ENCODE measurements at places on chromosomes 7 and 10.

- no peak for DNase-seq
Observed at GRCh38 chr10:24973163-24973562, 20.8 kb upstream of the PRTFDC1 start.

DNA sequence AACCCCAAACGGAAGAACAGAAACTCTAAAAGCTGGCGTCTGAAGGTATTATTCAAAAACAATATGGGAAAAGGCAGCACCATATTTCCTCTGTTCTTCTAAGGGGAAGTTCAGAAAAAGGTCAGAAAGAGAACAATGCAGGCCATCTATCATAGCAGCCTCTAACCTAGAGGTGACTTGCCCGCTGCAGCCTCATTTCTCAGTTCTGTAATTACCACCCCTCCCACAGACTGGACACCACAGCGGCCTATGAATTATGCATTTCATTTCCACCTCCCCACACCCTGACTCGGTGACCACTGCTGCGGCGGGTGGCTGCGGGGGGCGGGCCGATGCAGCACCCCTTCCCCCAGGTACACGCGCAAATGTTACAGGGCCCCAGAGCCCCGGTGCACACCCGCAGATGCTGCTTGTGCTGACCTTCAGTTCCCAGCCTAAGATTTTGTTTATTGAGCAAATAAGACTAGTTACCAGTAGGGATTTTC lies 125.5 kb downstream of the CLEC2L start:
- no peak for DNase-seq

GRCh38 chr7:40570223-40570622 lies 435.4 kb downstream of the SUGCT start:
- DNase-seq = no peak

DNA sequence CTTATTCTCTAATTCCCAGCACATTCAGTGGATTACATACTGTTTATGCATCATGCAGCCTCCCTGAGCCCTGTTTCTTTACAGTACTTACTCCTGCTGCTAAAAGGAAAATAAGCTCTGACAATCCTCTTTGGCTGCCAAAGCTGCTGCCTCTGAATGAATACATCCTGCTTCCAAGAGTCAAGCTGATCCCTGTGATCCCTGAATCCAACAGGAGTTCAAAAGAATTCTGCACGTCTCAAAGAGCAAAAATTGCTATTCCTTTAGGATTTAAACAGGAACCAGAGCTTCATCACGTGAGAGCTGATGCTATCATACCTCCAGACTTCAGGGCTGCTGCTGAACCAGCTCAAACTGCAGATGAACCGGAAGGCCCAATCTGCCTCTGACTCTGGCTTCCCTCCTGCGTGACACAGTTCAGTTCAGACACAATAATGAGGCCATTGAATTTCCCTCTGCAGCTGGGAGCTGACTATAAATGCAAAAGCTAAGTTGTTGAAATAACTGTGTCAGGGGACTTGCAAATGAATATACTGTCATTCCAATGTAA lies 851.0 kb upstream of the PHF14 start:
- DNase-seq = no peak

DNA sequence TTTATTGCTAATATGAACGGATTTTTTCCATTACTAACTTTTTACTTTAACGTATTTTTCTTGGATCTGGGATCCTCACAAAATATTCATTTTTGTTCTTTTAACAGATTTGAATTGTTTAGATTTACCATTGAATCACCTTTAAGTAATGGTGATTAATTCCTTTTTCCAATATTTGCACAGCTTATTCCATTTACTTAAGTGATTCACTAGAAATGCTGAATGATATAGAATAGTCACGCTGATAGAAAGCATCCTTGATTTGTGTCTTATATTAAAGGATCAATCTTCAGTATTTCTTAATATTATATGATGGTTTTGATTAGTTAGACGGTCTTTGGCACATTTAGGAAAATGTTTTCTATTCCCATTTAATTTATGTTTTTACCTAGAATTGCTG lies 116.4 kb upstream of the LRRTM3 start:
- DNase-seq = no peak

GRCh38 chr7:127887631-127888030 lies 143.6 kb downstream of the LRRC4 start:
- no peak for DNase-seq

GRCh38 chr7:101517304-101517703 lies 111.8 kb downstream of the MYL10 start:
- DNase-seq = no peak

- no peak for DNase-seq
Observed at GRCh38 chr7:117143580-117143979, 179.3 kb downstream of the WNT2 start.

DNA sequence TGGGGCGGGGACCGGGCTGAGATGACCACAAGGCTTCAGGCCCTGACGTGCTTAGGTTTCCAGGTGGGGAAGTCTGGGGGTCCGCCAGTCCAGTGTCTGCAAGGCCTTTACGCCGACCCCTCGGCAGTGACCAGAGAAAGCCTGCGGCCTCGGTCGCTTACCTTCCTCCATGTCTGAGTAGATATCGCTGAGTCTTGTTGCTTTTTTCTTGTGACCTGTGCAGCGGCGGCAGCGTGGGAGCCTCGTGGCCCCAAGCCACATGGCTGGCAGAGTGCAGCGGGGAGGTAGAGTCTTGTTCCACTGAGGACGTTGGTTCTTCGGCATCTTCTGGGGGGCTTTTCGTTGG lies 329 bp downstream of the NOLC1 start:
- no peak for DNase-seq

DNA sequence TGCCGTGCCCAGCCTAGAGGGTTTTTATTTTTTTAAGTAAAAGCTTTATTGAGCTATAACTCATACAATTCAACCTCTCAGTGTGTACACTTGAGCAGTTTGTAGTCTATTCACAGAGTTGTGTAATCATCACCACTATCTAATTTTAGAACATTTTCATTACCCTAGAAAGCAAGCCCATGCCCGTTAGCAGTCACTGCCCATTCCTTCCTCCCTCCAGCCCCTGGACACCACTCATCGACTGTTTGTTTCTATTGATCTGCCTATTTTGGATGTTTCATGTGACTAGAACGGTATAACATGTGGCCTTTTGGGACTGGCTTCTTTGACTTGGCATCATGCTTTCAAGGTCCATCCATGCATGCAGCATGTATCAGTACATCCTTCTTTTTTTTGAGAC lies 25.7 kb upstream of the SEC61A2 start:
- DNase-seq = no peak

DNA sequence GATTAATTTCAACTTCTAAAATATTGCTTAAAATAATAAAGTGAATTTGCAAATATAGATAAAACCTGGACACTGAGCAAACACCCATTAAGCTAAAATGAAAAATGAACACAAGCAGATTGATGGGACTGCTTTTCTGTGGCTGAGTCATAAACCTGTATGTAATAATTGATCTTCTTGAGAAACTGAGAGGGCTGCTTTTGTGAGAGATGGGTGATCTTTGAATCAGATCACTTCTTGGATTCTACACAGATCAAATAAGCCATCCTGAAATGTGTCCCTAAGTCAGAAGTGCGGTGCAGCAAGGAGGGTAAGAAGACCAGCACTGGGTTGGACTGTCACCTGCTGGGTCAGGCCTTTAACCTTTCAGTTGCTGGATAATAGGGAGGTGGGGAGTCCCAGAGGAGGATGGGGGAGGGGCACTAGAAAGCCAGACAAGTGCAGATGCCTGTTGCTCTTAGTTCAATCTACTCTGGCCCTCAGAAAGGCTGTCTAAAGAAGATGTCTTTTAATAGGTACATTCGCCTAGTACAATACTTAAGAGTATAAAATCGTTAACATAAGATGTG lies 178.2 kb upstream of the NAMPT start:
- DNase-seq = no peak

GRCh38 chr7:135976312-135977006 lies 700 bp downstream of the MTPN start:
- no peak for DNase-seq

DNA sequence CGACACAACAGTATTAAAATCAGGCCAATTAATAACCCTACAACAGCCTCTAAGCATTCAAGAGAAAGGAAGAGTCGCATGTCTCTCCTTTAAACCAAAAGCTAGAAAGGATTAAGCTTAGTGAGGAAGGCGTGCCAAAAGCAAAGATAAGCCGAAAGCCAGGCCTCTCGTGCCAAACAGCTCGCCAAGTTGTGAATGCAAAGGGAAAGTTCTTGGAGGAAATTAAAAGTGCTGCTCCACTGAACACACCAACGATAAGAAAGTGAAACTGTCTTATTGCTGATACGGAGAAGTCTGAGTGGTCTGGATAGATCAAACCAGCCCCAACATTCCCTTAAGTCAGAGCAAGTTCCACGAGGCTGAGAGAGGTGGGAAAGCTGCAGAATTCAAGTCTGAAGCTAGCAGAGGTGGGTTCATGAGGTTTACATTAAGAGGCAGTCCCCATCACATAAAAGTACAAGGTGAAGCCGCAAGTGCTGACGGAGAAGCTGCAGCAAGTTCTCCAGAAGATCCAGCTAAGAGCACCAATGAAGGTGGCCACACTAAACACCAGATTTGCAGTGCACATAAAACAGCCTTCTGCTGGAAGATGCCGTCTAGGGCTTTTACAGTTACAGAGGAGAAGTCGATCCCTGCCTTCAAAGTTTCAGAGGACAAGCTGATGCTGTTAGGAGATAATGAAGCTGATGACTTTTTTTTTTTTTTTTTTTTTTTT lies 194.8 kb downstream of the MAD1L1 start:
- peak; percentile 42 for DNase-seq

DNA sequence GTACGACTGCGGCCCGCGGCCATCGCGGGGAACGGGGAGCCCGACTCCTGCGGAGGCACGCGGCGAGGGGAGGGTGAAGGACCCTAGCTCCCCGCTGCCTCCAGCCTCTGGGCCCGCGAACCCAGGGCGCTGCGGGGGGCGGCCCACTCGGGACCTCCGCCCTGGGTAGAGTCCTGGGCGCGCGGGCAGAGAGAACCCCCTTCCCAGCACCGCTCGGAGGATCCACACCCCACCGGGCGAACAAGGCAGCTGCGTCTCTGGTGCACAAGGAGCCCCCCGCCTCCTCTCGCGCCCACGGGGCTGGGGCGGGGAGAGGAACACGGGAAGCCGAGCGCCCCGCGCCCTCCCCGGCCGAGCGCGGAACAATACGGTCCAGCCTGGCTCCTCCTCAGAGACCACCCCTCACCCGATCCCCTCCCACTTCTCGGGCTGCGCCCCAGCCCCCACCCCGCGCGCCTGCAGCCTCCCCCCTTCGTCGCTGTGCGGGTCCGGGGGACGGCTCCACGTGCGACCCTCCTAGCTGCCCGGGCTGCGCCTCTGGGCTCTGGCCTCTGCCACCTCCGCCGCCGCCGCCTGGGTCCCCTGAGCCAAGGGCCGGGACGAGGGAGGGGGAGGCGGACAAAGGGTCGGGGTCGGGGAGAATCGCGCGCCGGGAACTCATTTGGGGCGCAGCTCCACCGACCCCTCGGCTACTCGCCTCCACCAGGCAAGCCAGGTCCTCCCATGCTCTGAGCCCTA lies at the start of gene WDR86:
TSS of gene WDR86 (minus strand) at position 372 of the 738 bp plus-strand sequence. CDS start 449 bp downstream, outside the sequence.
- peak; percentile 34 for DNase-seq

- DNase-seq = no peak
Observed at GRCh38 chr7:144713850-144714249, 122.0 kb downstream of the TPK1 start.

- no peak for DNase-seq
Observed at GRCh38 chr10:557792-558328, 131.6 kb downstream of the DIP2C start.

- DNase-seq = no peak
Observed at GRCh38 chr10:83935911-83936310, 203.4 kb upstream of the GHITM start.

- no peak for DNase-seq
Observed at GRCh38 chr10:5840314-5841307, 27.4 kb upstream of the GDI2 start.

GRCh38 chr7:2775785-2776184 lies 68.3 kb downstream of the GNA12 start:
- no peak for DNase-seq

All from D721Med (cell line).